ENCODE measurements at places on chromosomes 11 and 22.

DNA sequence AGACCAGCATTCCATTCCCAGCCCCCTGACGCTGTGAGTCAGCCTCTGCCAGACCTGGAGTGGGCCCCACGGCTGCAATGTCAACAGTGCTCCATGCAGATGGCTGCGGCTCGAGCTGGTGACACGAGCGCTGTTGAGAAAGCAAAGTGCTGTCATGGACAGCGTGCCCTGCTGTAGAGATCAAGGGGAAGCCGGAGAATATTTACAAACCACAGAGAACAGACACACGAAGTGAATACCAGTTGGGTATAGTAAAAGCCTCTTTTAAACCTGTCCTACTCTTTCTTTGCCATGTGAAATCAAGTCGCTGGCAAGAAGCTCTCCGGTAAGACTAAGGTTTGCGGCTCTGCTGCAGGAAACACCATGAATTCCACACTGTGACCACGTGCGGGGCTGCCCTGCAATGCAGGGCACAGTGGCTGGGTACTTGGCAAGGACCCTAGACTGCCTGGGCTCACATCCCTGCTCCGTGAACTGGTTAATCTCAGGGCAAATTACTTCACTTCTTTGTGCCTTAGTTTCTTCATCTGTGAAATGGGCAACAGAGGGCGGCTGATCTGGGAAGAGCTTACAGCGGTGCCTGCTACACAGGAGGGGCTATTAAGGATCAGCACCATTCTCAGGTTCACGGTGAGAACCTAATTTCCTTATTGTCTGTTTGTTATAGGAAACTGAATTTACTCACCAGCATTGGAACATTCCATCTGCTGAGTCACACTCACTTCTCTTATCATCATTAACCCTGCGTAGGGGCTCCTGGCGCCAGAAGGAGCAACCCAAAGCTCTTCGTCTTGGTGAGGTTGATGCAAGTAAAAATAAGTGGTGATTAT is 27.8 kb upstream of the ELFN2 start:
- DNase-seq: peak; percentile 94

DNA sequence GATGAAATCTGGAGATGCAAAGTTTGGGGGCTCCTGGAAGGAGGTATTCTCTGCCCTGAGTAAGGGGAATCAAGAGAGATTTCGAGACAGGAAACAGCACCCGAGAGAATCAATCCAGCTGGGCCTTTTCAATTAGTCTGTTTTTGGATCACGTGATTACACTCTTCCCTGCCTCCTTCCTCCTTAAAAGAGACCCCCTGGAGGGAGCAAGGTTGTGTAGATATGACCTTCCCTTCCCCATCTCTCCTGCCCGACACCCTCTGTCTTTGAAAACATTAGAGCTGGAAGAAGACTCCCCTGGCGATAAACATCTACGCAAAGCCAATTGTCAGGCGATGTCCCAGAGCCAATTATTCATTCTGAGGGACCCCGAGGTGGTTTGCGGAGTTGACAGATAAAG is 407.9 kb downstream of the MIAT start:
- DNase-seq: no peak

- DNase-seq: no peak
These were observed 16.0 kb downstream of the TUBA8 start for GRCh38 chr22:18126606-18127005.

- no peak for DNase-seq
These were observed 681.9 kb downstream of the NTM start for GRCh38 chr11:132052342-132052741.

- no peak for DNase-seq
These were observed 34.4 kb downstream of the BRD1 start for GRCh38 chr22:49793296-49793695.

DNA sequence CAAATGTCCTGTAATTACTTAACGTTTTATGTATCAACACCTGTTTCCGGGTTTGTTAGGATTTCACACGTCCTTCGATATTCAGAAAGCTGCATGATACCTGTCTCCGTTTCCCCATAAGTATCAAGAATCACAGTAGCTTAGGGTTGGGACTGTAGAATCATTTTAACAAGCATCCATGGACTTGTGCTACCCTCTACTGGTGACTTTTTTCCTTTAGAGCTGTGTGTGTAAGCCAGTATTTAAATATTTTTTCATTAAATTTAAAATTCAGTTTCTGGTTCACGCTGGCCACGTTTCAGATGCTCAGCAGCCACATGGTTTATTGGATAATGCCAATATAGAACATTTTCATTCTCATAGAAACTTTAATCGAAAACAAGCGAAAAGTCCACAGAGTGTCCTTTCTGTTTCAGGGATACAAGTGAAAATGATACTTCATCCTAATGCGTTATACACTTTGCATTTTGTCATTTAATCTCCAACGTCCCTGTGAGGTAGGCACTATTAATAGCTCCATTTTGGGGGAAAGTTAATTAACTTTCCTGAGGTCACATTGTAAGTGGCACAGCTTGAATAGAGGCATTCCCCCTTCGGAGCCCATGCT is 61.5 kb upstream of the SLC25A18 start:
- peak; percentile 42 for DNase-seq

DNA sequence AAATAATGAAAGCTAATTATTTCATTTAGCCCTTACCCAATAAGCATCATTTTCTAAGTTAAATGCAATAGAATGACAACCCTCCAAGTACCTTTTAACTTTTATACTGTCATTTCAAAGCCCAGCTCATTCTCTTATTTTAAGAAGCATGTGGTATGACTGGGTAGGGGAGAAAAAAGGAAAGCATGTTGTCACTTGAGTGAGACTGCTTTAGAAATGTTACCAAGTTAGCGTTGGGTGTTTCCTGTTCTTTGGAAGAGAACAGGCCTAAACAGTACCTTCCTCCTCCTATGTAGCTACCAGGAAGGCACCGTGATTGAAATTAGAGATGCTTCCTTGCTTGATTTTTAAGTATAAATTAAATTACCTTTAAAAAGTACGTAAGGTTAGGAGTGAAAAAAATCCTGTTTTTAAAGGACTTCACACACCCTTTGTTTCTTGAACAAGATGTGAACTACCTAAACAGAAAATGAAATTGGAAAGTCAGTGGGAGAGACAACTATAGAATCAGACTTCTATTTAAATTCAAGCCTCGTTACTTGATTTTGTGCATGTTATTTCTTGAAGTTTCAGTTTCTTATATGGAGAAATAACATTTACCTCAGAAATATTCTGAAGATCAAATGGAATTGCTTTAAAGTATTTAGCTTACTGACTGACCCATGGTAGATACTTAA is 741 bp upstream of the CNTF start:
- DNase-seq: no peak

DNA sequence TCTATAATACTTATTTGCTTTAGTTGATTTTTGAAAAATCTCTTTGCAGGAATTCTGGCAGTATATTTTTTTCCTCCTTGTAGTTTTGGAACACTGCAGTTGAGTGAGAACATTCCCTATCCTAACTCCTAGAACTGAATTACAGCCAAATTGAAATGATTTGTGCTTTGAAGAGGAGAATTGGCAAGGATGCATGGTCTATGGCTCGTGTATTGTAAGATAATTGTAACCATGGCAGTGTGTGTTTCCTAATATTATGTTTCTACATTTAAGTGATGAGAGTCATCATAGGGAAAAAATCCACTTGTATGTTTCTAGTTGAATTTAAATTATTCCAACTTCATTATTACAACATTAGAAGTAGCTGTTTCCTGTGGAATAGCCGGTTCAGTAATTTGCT is 80.9 kb upstream of the MYO18B start:
- DNase-seq: no peak

- no peak for DNase-seq
These were observed 15.8 kb upstream of the ZC3H12C start for GRCh38 chr11:110077346-110077745.

DNA sequence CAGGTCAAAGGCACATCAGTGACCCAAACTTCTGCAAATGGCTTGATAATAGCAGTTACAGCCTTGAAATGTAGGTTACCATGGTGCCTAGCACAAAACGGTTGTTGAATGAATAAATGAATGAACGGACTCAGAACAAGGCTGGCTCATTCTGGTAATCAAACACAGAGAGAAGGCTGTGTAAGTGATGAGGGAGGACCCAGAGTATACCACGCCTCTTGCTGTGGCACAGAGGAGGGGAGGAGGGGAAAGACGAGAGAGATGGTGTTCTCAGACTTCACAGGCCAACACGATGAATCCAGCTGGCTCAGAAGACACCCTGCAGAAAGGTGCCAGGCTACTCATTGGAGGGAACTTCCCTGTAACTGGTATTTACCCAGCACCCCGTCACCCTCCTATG is 38.3 kb downstream of the PC start:
- DNase-seq: no peak

DNA sequence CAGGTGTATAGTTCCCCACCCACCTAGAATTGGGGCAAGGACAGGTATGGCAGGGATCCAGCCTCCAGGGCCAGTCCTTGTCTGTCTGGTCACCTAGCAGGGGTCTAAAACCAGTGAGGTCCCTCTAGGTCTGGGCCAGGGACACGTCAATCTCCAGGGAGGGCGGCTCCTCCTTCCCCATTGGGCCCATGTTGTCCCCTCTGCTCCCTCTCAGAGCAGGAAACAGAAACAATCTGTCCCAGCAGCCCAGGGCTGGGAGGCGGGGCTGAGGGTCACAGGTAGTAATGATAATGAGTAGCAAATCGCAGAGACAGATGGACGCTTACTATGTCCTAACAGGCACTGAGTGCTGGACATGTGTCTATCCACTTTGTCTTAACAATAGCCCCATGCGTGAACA is 22.8 kb upstream of the SYT7 start:
- DNase-seq: no peak

DNA sequence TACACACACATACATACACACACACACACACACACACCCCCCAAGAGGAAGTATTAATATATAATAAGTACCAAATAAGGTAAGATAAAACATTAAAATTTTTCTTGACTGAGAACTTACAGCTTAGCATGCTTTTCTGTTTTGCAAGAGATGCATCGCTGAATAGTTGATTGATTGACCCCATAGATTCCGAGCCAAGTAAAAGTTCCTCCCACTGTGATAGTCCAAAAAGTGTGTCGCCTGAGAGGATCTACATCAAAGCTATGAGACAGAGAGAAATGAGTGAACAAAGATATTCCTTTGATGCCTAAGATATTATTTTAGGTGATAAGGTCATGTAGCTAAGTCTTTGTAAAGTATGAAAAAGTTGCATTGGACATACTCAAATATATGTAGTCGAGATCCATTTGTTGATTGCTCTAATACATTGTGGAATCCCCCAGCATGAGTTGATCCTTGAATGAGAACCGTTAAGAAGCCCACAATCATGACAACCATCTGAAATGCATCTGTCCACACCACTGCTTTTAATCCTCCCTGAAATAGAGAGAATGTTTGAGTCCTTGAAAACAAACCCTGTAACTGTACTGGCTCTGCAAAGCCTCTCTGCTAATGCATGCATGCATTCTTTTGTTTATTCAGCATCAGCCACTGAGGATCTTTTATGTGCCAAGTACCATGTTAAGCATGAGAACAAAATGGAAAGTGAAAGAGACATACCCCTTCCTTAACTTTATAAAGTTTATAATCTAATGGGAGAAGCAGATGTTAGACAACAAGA is 18.3 kb downstream of the SLC5A12 start:
- no peak for DNase-seq

- DNase-seq: no peak
These were observed 1119.1 kb upstream of the TENM4 start for GRCh38 chr11:80559942-80560341.

- DNase-seq: peak; percentile 67
These were observed 158.6 kb downstream of the KIRREL3 start for GRCh38 chr11:126841999-126842398.

DNA sequence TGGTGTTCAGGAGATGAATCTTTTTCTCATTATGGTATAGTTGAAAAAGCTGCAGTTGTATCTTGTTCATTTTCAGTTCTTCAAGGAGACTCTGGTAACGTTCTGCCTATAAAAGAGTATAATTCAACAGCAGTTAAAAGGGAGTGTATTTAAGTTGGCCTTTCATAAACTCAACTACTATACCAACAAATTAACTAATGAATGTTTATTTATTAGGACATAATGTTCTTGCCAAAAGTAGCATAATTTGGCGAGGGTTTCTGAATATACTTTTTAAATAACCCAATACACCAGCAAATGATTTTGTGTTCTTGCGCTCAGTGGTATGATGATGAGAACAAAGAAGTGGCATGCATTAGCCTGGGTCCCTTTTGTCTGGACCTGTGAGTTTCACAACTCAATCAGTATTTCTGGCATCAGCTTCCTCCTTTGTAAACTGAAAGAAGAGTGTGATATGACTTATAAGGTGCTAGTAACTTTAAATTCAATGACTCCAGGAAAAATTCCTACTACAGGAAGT is 10.9 kb downstream of the SMC1B start:
- DNase-seq: no peak

DNA sequence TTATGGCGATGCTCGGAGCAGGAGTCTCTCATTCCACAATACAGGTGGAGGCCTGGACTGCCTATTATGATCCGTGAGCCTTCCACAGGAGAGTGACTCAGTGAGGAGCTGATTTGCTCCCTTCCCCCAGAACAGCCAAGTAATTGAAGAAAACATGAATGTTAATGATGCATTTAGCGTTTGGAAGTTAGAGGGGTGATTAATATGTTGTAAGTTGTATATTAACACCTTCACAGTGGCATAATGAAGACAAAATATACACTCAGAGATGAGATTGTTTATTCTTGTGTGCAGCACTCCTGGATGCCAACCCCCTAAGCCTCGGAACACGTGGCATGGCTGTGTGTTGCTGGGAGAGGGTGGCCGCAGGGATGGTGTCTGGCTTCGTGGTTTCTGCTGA is 98.6 kb downstream of the GRIK4 start:
- DNase-seq: no peak

Data from RCC 7860 (cell line).